ENCODE measurements at places on chromosomes 4 and X. TPM values are rescaled to one million over a fixed set of nuclear protein-coding genes. Genes with fewer than 3 reads are reported as not detected.

Gene FAM47E
- total RNA-seq: 0.17 TPM

Gene MAGEA2
- not detected for total RNA-seq

Gene RTL9
- not detected for total RNA-seq

Gene NR3C2
- total RNA-seq: 5.1 TPM

Gene SNX25
- total RNA-seq: 9.0 TPM

Gene CENPVL2
- total RNA-seq: not detected

Gene TCEAL7
- not detected for total RNA-seq

Gene APBB2
- 0.45 TPM for total RNA-seq

Gene MYL5
- 17.8 TPM for total RNA-seq

Gene TSPAN7
- total RNA-seq: 0.21 TPM

Gene PNCK
- not detected for total RNA-seq

Gene PRRG1
- total RNA-seq: not detected

- no peaks in the 10 kb centered on the region for H3K4me1 ChIP-seq
- H3K27me3 ChIP-seq: peaks cover 1% of the 10 kb centered on the region
- no peak for DNase-seq
- no peaks in the 10 kb centered on the region for H3K36me3 ChIP-seq
- no peak overlapping the region for H3K27ac ChIP-seq
Measured at GRCh38 chr4:11801466-11802446, 373.1 kb upstream of the HS3ST1 start.

- no peaks in the 10 kb centered on the region for H3K4me1 ChIP-seq
- peaks cover 4% of the 10 kb centered on the region for H3K27me3 ChIP-seq
- no peak overlapping the region for H3K4me3 ChIP-seq
- H3K36me3 ChIP-seq: no peaks in the 10 kb centered on the region
- no peak overlapping the region for H3K27ac ChIP-seq
Measured at GRCh38 chr4:56850910-56851309, 29.4 kb upstream of the SPINK2 start.

- peaks cover 3% of the 10 kb centered on the region for H3K27me3 ChIP-seq
- no peak overlapping the region for H3K4me3 ChIP-seq
- no peak overlapping the region for H3K27ac ChIP-seq
- H3K4me1 ChIP-seq: no peaks in the 10 kb centered on the region
Measured at GRCh38 chr4:123361195-123361861, 35.3 kb upstream of the SPRY1 start.

- DNase-seq: no peak
- no peak overlapping the region for H3K4me3 ChIP-seq
- no peaks in the 10 kb centered on the region for H3K36me3 ChIP-seq
Measured at GRCh38 chr4:184994010-184994622, 24.2 kb upstream of the HELT start.

- no peak overlapping the region for H3K27ac ChIP-seq
- no peaks in the 10 kb centered on the region for H3K36me3 ChIP-seq
- no peaks in the 10 kb centered on the region for H3K4me1 ChIP-seq
- no peak for DNase-seq
Measured at GRCh38 chrX:68650491-68650890, 3.0 kb downstream of the STARD8 start.

- no peaks in the 10 kb centered on the region for H3K27me3 ChIP-seq
- H3K4me1 ChIP-seq: no peaks in the 10 kb centered on the region
- DNase-seq: no peak
- no peak overlapping the region for H3K4me3 ChIP-seq
Measured at GRCh38 chrX:2242326-2242725, 258.4 kb downstream of the DHRSX start.

DNA sequence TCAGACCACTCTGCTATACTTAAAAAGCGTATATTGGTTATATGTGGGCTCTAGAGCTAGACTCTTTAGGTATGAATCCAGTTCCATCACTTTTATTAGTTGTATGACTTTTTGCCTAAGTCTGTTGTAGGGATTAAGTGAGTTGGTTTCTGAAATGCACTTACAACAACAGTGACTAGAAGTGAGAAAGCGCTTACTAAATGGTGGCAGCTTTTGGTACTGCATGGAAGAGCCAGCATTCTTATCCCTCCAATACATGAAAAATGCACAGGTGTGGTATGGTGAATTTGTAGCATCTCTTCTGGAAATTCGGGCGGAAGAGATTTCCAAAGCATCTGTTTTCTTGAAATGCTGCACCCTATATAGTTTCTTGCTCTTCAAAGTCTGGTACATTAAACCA lies 117.1 kb downstream of the SPANXA1 start:
- no peaks in the 10 kb centered on the region for H3K27me3 ChIP-seq
- H3K36me3 ChIP-seq: no peaks in the 10 kb centered on the region
- no peaks in the 10 kb centered on the region for H3K4me1 ChIP-seq

DNA sequence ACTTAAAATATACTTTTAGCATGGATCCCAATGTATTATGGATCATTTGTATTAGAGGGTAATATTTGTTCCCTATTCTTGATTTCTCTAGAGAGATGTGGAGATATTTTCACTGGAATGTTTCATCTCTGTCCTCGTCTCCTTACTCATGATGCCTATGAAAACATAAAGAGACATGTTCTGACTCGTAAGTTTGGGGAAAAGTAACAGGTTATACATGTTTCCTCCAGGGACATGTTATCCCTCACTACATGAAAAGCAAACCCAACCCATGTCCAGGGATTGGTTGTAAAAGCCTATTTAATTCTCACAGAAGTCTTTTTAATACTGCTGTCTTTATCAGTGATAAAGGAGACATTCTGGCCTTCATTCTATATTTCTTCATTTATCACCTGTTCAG lies 621.4 kb downstream of the GABRG1 start:
- no peaks in the 10 kb centered on the region for H3K36me3 ChIP-seq
- H3K27ac ChIP-seq: no peak overlapping the region
- H3K4me3 ChIP-seq: no peak overlapping the region
- no peak for DNase-seq
- no peaks in the 10 kb centered on the region for H3K27me3 ChIP-seq

GRCh38 chr4:103075894-103076746 lies 441 bp downstream of the SLC9B2 start:
- DNase-seq: peak; percentile 71
- H3K36me3 ChIP-seq: peaks cover 27% of the 10 kb centered on the region
- H3K4me1 ChIP-seq: peaks cover 47% of the 10 kb centered on the region
- H3K27me3 ChIP-seq: no peaks in the 10 kb centered on the region
- peak overlapping the region; percentile 85 for H3K4me3 ChIP-seq

- H3K27ac ChIP-seq: no peak overlapping the region
- DNase-seq: no peak
- no peak overlapping the region for H3K4me3 ChIP-seq
- H3K27me3 ChIP-seq: no peaks in the 10 kb centered on the region
- no peaks in the 10 kb centered on the region for H3K36me3 ChIP-seq
Measured at GRCh38 chr4:169369634-169370033, 98.9 kb upstream of the SH3RF1 start.

GRCh38 chrX:30283456-30284200 lies 25.6 kb downstream of the NR0B1 start:
- H3K27ac ChIP-seq: no peak overlapping the region
- H3K27me3 ChIP-seq: no peaks in the 10 kb centered on the region
- no peak for DNase-seq
- H3K4me1 ChIP-seq: peaks cover 6% of the 10 kb centered on the region
- H3K36me3 ChIP-seq: no peaks in the 10 kb centered on the region
- no peak overlapping the region for H3K4me3 ChIP-seq

DNA sequence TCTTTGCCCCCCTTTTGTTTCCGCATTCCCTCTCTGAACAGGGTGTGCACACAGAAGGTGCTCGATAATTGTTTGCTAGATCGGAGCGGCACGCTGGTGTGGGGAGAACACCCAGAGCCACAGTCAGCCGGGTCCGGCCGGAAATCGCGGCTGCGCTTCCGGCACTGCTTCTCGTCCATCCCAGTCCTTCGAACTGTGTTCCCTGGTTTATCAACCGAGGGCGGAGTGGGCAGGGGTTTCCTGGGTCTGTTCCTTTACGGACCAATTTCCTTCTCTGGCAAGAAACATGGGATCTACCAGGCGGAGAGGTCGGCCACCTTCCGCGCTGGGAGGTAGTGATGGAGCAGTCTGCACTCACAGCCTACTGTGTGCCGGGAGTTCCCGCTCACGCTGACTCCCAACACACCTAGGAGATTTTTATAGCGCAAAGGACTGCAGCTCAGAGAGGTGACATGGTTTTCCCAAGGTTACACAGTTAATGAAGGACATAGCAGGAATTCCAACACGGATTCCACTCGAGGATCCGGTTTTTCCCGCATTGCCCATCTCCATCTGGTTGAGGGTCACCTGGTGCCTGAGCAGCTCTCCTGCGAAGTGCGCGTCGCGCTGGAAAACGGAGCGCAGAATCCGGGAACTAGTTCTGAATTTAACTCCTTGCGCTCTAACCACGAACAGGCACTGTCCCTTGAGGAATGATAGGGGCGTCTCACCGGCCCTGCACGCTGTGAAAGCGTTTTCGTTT lies 6.8 kb downstream of the MSX1 start:
- H3K27ac ChIP-seq: peak overlapping the region; percentile 5
- H3K36me3 ChIP-seq: no peaks in the 10 kb centered on the region
- H3K4me1 ChIP-seq: peaks cover 11% of the 10 kb centered on the region
- peaks cover 78% of the 10 kb centered on the region for H3K27me3 ChIP-seq
- peak overlapping the region; percentile 19 for H3K4me3 ChIP-seq

DNA sequence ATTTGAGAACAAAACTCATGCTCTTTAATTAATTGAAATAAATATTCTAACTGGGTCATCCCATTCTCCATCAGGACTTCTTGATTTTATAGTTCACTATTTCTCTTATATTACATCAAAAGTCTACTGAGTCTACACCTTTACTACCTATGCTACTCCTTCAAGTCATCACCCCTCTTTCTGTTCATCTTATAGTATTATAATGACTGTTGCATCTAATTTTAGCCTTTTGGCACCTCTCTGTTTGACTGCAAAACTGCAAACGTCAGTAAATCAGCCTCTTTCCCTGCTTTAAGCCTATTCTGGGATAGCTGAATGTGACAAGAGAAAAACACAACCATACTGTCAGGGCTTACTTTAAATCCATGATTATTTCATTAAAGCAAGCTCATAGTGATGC lies 639.1 kb downstream of the GABRG1 start:
- no peaks in the 10 kb centered on the region for H3K27me3 ChIP-seq
- H3K4me3 ChIP-seq: no peak overlapping the region
- DNase-seq: no peak
- H3K36me3 ChIP-seq: no peaks in the 10 kb centered on the region
- no peaks in the 10 kb centered on the region for H3K4me1 ChIP-seq

GRCh38 chr4:137226221-137226620 lies 306.1 kb downstream of the PCDH18 start:
- no peak for DNase-seq
- H3K4me3 ChIP-seq: no peak overlapping the region
- H3K4me1 ChIP-seq: no peaks in the 10 kb centered on the region
- H3K36me3 ChIP-seq: no peaks in the 10 kb centered on the region
- H3K27ac ChIP-seq: no peak overlapping the region
- H3K27me3 ChIP-seq: no peaks in the 10 kb centered on the region

Measured in activated CD4-positive, alpha-beta T cell treated with anti-CD3 and anti-CD28 coated beads, Interleukin-2, amount 10 ng/mL, durations not matched to agents 7 days and 5 days (primary cell).